Stimulated activated CD8-positive, alpha-beta memory T cell treated with anti-CD3 and anti-CD28 coated beads, Interleukin-7, amount 100 ng/mL, for 1 hour (primary cell): ENCODE measurements at places on chromosomes 3 and 15.

GRCh38 chr3:27680517-27681246, 41.4 kb downstream of the EOMES start:
- no peak for DNase-seq

DNA sequence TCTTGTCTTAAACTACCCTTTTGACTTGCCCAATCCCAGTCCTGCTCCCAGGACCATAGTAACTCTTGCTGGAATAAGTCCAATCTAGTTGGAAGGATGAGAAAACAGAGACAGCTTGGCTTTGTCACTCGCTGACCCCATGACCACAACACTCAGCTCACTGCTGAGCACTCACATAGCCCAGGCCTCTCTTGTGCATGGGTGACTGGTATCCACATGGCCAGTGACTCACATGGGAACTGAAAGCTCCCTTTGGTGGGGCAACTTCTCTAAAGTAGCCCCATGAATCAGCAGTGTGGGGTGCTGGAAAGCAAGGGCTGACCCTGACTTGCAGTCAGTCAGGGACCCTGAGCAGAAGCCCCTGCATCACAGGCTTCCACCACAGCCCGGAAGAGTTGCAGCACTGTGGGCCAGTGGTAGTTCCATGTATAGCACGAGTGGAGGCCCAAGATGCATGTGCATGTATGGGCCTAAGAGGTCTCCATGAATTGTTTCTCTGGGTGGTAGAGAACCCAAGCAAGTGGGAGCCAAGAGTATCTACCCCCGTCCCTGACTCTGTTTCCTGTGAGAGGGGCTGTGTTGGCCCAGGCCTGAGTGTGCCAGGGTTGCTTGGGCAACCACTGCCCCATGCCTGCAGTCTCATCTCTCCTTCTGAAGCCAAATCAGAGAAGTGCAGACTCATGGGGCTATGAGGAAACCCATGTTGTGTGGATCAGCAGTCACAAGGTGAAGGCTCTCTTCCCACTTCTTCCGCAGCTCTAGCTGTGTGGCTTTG, 62.1 kb upstream of the XCR1 start:
- no peak for DNase-seq

DNA sequence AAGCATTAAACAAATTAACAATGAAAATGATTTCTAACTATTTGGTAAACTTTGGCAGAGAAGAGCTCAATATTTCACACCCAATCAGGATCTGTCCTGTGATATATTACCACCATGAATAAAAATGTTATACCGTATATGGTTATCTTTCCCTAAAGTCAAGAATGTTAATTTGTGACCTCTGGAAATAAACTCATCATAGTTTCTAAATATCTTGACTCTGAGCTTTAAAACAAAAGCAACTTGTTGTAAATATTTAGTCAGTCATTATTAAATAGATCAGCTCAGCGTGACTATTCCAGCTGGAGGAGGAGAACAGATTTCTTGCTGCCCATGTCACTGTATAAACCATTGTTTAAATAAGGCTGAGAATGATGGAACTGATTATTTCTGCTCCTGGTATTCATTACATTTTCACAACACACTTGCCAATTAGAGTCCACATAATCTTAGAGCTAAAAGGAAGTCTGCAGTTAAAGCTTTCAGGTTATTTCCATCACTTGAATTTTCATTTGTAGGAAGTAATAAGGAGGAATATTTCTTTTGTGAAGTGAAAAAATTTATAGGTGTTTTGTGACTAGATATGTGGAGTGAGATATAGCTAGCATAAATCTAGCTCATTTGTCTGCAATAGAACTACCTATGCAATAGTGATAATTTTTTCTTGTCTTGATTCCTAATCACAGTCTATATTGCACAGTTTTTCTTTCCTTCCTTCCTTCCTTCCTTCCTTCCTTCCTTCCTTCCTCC, 106.5 kb upstream of the P2RY1 start:
- DNase-seq = no peak

DNA sequence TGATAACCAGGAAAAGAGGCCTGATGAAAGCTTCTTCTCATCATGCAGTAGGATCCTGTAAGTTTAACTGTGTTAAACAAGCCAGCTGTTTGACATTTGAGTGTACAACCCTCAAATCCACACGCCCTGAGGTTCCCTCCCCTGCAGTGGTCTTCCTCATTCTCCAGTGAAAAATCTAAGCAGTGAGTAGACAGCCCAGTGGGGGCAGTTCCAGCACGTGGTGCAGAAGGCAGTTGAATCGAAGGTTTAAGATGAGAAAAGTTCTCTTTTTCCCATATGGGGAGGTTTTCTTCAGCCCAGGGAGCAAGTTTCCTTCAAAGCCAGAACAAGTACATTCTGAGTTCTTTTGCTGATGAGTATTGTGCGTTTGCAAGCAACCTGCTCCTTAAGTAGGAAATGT, 174.5 kb downstream of the NR2F2 start:
- no peak for DNase-seq

- no peak for DNase-seq
These were observed 92.0 kb upstream of the VGLL3 start for GRCh38 chr3:87082796-87083440.

DNA sequence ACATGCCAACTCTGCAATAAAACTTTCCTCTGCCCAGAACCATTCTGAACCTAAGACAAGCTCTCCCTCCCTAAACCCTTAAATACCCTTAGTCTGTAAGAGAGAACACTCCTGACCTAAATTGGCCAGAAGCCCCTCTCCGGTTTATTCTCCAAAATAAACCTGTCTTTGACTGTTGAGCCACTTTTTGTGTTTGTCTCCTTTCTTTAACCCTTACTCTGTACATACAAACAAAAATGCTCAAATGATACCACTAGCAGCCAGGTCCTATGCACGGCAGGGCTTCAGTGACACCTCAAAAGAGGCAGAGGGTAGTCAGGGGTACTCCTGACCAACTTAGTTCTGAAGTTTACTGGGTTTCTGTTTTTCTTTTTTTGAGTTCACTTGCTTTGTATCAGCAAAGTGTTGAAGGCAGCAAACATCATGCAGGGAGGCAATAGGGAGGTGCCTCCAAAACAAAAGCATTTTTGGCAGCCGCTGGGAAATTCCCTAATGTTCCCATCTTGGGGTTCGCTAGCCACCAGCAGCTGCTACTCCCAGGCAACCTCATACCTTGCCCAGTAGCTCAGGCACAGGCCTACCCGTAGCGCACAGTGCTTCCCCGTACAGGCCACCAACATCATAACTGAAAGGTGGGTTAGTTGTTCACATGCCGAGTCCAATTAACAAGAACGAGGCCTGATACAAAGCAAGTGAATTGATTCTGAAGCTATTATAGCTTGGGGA, 62.9 kb upstream of the GCNT3 start:
- no peak for DNase-seq

DNA sequence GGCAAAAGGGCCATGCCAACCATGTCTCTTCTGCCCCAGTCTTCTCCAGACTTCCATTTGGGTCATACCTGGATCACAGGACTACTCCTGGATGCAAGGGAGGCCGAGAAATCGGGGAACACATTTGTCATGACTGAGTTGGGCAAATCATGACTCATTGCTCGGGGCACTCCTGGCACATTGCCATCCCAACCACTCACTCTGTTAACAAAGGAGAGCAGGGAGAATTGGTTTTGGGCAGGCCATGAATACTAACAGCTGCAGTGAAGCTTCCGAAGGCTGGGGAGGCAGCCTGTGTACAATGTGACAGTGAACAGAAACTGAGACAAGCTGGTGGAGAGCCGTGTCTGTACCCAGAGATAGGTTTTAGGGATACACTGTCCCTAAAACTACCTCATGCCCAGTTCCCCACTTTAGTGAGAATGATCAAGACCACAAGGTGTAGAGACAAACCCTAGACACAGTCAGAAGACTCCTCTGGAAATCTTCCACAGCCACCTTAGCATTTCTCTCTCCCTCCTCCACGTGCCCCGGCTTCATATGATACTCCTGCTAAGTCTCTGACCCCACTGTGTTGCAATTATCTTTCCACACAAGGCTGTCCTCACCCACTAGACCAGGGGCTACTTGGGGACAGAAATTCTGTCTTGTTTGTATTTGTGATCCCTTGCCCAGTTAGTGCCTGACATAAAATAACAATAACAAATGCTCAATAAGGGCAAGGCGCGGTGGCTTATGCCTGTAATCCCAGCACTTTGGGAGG, 10.5 kb upstream of the BUB1B start:
- no peak for DNase-seq

DNA sequence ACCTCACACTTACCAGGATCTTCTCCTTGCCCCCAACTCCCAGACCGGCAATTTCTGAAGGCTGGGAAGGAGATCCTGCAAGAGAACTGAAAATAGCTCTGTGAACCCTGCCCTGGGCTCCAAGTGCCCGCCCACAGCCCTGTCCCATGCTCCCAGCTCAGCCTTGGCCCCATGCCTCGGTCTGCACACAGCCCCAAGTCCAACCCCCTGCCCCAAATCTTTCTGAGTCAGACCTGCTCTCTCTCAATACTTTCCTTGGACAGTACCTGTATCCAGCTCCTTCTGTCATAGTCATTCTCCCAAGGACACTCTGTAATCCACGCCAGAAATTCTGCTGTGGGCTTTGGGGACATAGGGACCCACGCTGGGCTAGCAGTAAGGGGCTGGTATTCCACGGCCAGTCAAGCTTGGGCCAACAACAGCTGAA, 6.3 kb upstream of the SMAD3 start:
- no peak for DNase-seq

DNA sequence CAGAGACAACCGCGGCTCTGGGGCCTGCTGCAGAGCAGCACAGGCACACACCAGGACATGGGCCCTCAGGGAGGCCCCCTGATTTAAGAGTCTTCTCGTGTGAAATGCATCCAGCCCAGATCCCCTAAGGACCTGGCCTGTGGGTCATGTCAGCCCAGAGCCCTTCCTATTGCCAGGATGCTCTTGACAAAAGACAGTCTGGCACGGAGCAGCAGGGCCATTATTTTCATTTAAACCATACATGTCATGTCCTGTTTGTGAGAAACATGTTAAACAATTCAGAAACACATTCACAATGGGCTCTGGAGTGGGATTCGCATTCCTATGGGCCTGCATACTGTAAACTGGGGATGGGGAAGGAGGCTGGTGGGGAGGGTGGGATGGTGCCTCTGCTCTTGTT, 367.4 kb upstream of the WNT5A start:
- no peak for DNase-seq

DNA sequence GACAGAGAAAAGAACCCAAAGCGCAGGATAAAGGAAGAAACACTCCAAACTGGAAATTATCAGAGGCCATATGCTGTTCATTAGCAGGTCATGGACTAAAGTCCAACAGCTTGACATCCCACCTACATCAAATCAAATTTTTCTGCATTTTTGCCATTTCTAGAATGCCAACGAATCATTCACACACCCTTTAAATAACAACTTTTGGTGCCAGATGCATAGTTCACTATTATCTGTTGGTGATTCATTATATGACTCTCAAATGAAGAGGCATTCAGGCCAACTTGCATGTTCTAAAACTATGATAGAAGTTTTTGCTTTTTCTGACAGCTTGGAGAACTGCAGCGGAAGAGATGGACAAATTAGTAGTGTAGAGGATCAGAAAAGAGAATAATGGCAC, 529.8 kb upstream of the NAALADL2 start:
- DNase-seq = no peak

- DNase-seq = no peak
These were observed 268.7 kb downstream of the XXYLT1 start for GRCh38 chr3:195001961-195002861.

GRCh38 chr3:194025951-194026350, 110.0 kb upstream of the HES1 start:
- no peak for DNase-seq

GRCh38 chr3:179942553-179943075, 94.1 kb downstream of the PEX5L start:
- no peak for DNase-seq

GRCh38 chr3:11136830-11137626, 17.3 kb upstream of the HRH1 start:
- no peak for DNase-seq

DNA sequence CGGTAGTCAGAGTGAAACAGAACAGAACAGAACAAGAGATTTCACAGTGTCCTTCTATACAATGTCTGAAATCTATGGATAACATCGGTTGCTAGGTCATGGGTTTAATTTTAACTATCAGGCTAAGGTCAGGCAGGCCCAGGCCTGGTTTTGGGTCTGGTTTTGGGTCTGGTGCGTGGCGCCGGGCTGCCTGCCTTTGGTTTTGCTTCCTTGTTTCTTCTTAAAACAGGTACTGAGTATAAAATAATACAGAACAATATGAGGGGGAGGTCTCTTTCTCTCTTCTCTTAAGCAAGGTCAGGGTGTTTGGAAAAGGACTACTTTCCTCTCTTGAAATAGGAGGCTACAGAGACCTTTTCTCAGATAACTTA, 1.4 kb downstream of the AEN start:
- DNase-seq = no peak

DNA sequence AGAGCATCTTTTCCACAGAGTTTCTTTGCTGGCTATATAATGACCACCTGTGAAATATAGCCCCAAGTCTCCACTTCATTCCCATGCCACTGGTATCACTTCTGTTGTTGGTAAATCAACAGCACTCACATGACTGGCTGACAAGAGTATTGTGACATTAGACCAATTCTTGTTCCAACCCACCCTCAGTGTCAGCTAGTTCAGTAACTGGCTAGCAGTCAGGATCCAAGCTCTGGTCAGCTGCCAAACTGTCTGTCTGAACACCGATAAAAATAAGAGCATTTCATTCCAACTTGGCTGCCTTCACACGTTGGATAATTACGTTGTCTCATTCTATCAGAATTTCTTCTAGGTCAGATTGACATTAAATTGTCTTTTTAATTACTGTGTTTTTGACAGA, 166.5 kb downstream of the USP13 start:
- no peak for DNase-seq

- DNase-seq = no peak
These were observed 44.2 kb upstream of the STT3B start for GRCh38 chr3:31488475-31489017.

GRCh38 chr3:30471066-30471465, 135.3 kb upstream of the TGFBR2 start:
- DNase-seq = no peak

GRCh38 chr3:117751651-117752050, 1042.1 kb downstream of the TUSC7 start:
- no peak for DNase-seq

DNA sequence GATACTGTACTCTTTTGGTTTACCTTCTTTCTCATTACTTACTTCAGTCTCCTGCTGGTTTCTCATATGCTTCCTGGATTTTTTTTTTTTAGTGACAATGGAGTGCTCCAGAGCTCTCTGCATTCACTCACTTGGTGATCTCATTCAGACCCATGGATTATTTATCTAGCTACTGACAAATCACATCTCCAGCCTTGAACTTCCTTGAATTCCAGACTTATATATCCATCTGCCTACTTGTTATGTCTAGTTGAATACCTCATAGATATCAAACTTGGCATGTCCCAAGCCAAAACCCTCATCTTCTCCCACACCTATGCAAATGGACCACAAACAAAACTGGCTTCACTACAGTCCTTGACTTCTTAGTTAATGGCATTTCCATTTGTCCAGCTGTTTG, 234.7 kb upstream of the ZPLD1 start:
- no peak for DNase-seq

DNA sequence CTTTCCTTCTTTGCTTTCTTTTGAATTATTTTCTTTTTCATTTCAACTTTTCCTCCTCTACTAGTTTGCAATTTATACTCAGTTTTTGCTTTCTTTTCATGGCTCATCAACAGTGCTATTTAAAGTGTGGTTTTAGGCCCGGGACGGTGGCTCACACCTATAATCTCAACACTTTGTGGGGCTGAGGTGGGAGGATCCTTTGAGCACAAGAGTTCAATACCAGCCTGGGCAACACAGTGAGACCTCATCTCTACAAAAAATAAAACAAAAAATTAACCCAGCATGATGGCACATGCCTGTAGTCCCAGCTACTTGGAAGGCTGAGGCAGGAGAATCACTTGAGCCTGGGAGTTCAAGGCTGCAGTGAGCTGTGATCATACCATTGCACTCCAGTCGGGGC, 20.4 kb upstream of the DENND4A start:
- DNase-seq = no peak

GRCh38 chr15:75019916-75020315, 3.5 kb upstream of the PPCDC start:
- no peak for DNase-seq
